Stimulated activated CD4-positive, alpha-beta T cell treated with anti-CD3 and anti-CD28 coated beads, Interleukin-12 subunit alpha, Interleukin-12 subunit beta, amount 100 ng/mL, for 48 hours (primary cell): ENCODE measurements at places on chromosomes 13 and 19.
A peak's percentile ranks its signal among the peaks of the same experiment; 100 is the strongest.

GRCh38 chr19:28481674-28482073 lies 731.3 kb downstream of the UQCRFS1 start:
- no peak for DNase-seq

DNA sequence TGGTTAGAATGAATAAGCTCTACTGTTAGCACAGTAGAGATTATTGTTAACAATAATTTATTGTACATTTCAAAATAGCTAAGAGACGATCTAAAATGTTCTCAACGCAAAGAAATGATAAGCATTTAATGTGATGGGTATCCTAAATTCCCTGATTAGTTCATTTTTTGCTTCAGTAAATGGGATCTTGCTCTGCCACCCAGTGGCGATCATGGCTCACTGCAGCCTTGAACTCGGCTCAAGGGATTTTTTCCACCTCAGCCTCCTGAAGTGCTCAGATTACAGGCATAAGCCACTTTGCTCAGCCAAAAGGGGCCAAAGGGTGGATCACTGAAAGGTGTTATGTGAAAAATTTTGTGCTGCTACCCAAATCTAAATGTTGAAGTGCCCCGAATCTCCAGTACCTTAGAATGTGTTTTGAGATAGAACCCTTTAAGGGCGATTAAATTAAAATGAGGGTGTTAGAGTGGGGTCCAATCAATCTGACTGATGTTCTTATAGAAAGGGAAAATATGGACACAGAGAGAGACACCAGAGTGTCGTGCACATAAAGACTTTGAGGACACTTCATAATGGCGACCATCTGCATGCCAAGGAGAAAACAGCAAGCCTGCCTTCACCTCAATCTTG lies 31.5 kb upstream of the ZNF766 start:
- DNase-seq = peak; percentile 30

GRCh38 chr13:50672025-50672424 lies 171.5 kb downstream of the DLEU7 start:
- no peak for DNase-seq

DNA sequence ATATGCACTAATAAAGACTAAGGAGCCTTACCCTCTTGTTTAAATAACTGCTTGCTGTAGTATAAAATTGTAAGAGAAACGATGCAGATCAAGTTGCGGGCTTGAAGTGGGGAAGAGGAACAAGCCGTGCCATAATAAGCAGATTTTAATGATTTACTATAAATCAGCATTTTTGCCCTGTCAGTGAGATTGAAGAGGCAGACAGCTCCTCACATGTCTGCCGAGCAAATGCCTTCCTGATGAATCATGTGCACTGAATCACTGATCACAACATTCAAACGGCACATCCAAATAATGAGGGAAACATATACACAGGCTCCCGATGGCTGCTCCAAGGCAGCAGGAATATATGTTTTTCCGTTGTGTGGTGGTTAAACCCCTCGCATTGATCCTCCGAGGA lies 282.9 kb downstream of the TSHZ3 start:
- DNase-seq = no peak

DNA sequence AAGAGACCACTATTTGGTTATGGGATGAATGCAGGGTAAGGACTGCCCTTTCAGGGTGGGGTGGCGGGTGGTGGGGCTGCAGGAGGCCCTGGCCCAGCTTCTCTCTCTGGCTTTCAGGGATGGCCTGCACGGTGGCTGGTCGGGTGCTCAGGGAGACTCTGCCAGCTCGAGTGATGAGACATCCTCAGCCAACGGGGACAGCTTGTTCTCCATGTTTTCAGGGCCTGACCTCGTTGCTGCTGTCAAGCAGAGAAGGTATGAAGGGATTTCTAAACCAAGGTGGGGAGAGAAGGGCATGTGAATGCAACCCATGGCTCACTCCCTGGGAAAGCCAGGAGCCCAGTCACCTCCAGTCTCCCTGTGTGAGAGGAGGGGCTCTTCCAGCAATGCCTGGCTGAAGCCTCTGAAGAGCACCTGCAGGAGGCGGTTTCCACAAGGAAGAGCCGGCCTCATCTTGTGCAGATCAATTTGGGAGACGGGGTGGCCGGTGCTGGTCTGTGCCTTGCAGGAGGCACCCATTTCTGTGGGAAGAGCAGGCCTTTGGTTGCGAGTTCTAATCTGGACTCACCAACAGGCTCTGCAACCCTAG lies 16.0 kb upstream of the GPI start:
- no peak for DNase-seq

GRCh38 chr13:108005231-108005630 lies 210.1 kb downstream of the LIG4 start:
- DNase-seq = no peak
